ENCODE measurements at places on chromosomes 11 and 22.

DNA sequence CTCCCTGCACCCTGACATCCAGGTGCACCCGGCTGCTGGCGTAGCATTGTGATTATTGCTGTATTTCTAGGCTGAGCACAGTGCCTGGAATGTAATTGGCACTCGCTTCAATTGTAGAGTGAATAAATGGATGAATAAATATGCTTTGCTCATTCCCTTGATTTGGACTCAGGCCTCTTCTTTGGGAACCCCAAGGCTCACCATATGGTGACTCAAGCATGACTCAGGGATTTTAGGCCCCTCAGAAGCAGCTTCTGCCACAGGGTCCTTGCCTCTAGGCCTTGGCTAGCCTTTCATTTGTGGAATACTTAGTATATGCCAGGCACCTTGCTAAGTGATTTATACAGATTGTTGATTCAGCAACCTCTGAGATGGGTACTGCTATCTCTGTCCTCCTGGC is 78.9 kb downstream of the GRIK4 start:
- no peak for DNase-seq

DNA sequence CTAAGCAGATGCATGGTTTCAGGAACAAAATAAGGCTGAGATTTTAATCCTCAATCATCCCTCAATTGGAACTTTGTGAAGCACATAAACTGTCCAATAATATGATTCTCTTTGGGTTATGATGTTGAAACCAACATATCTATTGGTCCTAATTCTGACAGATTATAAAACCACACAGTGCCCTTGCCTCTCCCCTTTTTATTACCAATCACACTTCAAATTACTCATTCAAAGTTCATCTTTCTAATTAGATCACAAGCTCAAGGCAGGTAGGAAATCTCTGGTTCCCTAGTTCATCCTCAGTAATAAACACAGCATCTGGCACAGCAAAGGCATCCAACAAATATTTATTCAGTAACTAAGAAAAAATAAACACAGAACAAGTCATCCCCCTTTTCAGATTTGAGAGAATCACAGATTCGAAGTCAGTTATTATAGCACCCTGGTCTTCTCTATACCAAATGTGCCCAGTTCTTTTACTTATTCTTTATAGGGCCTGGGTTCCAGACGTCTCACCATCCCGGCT is 611.6 kb downstream of the INSC start:
- DNase-seq = no peak

DNA sequence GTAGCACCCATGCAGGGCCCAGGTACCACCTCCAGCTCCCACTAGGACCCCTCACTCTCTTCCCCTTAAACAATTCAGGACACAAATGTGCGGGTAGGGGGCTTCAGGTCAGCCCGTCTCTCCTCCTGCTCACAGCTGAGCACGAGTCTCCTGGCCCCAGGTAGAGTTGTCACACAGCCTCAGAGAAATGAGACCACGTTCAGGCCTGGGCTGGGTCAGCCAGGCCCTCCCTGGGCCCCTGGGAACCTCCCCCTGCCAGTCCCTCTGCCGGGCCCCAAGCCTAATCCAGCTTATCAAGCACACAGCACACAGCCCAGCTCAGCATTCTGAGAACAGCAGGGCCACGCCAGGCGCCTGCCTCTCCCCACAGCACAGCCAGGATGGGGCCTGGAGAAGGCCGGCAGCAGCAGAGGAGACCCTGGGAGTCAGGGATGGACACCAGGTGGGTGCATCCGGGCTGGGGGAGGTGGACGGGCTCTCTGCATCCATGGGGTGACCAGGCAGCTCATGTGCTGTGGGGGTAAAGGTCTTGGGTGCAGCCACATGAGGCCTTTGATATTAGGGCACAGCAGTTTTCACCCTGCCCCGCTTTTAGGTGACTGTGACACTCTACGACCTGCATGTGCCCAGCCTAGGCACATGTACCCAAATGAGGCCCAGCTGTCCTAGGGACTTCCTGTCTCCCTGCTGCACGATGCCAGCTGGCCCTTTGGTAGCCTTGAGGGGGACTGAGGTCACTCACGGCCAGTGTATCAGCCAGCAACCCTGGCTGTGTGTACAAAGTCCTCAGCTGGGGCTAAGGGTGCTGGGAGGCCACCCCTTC is 87.0 kb downstream of the MORC2 start:
- DNase-seq = no peak

DNA sequence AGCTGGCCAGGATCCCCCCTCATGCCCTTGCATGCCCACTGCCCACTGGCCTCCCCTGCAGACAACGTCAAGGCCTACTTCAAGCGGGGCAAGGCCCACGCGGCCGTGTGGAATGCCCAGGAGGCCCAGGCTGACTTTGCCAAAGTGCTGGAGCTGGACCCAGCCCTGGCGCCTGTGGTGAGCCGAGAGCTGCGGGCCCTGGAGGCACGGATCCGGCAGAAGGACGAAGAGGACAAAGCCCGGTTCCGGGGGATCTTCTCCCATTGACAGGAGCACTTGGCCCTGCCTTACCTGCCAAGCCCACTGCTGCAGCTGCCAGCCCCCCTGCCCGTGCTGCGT is 7.9 kb downstream of the AIP start:
- no peak for DNase-seq

DNA sequence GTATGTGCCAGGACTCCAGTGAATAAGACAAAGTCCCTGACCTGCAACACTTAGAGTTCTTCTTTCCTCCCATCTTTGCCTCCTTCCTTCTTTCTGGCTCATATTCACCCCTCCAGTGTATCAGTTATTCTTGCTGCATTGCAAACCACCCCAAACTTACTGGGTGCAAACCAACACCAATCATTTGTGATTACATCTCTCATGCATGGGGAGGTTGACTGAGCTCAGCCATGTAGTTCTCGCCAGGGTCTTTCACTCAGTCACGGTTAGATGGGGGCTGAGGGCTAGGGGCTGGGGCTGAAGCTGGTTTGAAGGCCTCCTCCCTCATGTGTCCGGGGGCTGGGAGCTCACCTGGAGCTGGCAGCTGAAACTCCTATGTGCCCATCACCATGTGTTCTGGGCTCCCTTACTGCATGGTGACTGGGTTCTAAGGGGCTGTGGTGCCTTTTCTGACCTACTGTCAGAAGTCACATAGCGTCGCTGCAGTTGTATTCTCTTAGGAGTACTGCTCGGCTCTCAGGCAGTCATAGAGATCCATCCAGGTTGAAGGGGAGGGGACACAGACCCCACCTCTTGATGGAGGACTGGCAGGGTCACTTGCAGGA is 35.0 kb upstream of the CACNG2 start:
- DNase-seq = no peak

DNA sequence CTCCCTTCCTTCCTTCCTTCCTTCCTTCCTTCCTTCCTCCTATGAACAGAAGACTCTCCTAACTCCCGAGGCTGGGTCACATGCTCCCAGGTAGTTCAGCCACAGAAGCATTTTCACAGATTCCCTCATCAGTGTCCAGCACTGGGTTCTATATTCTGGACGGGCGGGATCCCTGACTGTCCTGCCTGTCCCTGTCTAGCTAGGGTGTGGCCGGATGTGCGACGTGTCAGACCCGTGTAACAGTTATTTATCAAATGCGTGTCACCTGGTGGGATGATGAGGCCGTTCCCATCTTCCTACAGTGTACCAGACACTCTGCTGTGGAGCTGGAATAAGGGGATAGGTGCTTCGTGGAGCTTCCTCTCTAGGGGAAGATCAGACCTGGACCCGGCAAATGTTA is 901.0 kb downstream of the BRD1 start:
- no peak for DNase-seq

DNA sequence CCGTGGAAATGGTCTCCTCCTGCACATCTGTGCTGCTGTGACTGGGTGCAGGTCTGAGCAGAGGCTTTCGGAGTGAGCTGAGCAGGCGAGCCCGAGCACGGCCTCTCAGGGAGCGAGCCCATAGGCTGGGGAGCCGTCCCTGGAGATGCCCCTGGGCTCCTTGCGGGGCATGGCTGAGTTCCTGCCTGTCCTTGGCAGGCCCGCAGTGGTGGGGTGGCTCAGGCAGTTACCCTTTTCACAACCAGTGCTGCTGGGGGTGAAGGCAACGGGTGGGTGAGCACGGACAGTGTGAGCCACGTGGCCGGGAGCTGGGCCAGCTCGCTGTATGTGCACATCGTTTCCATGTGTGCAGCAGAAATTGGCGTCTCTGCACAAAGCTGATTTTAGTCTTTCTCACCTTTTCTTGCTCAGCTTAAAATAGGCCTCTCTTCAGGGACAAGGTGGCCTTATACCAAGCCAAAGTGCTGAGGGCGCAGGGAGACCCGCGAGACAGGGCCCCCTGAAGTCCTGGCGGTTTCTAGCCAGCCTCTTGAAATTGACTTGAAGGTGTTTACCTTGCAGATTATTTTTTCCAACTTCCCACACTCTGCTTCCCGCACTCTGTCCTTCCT is at the start of gene TP53AIP1:
Gene TP53AIP1 (minus strand): TSS at position 55 of the 611 bp plus-strand sequence. CDS start 5,053 bp downstream, outside the sequence.
- no peak for DNase-seq

DNA sequence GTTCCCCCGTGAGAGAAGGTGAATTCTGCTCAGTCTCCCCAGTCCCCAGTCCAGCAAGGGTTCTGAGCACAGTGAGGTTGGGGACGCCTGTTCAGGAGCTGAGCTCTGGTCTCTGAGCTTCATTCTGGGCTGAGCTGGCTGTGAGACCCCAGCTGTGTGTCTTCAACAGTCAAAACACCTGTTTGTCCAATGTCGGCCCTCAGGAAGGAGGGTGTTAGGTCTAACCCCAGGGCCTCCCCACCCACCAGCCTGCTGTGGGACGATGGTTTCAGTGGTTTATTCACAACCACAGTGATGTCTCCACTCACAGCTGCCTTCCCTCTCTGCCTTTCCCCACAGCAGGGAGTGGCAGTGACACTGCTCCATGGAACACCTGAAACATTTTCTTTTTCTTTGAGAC is 1282.9 kb downstream of the TBC1D22A start:
- no peak for DNase-seq

- peak; percentile 46 for DNase-seq
These were observed 40.2 kb downstream of the DIXDC1 start for GRCh38 chr11:111977146-111978027.

GRCh38 chr11:108632041-108632704 is 32.7 kb upstream of the DDX10 start:
- DNase-seq = no peak

GRCh38 chr22:24190159-24190540 is 8.9 kb downstream of the SUSD2 start:
- no peak for DNase-seq

DNA sequence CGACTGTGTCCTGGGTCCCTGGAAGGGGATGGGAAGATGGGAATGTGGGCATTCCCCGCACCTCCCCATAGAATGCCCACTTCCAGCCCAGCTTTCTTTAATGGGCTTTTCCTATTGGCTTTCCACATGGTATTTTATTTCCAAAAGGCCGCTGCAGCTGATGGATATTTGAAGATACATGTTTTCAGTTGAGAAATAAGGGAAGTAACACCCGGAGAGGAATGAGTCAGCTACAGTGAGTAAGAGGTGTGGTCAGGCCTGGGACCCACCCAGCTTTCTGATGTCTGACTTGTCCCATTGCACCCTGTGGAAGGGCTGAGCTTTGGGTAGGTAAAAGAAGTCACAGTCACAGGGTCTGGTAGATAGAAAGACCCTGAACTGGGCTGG is 476.9 kb downstream of the MIAT start:
- DNase-seq = no peak

DNA sequence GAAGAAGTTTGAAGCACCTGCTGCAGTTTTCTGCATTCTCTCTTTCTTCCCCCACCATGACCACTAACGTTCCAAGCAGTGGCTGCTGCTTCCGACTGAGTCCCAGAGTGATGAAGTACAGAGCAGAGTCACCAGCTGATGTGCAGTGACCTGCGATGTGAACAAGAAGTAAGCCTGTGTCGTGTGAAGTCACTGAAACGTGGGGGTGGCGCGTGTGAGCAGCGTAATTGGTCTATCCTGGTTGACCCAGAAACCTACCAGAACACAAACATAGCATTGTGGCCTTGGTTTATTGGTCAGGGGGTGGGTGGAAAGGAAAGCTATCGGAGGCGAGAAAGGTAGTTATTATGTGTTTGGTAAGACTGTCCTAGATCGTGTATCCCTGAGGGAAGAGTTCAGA is 3.5 kb downstream of the KRTAP5-7 start:
- DNase-seq = no peak

DNA sequence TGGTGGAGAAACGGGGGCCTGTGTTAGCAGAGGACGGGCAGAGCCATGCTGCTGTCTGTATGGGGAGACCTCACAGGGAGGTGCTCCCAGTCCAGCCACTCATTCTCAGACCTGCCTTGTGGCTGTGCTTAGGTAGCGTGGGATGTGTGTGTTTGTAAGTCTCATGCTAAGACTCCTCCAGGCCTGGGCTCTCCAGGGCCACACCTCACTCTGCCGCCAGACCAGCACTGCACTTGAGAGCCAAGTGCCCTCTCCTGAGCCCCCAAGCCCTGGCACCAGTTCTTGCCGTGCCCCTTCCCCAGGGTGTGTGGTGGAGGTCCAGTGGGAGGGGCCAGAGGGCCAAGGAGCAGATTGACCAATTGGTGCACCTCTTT is 108.8 kb downstream of the BCR start:
- DNase-seq = no peak

- no peak for DNase-seq
These were observed 69.8 kb downstream of the LHFPL7 start for GRCh38 chr22:24876700-24877099.

DNA sequence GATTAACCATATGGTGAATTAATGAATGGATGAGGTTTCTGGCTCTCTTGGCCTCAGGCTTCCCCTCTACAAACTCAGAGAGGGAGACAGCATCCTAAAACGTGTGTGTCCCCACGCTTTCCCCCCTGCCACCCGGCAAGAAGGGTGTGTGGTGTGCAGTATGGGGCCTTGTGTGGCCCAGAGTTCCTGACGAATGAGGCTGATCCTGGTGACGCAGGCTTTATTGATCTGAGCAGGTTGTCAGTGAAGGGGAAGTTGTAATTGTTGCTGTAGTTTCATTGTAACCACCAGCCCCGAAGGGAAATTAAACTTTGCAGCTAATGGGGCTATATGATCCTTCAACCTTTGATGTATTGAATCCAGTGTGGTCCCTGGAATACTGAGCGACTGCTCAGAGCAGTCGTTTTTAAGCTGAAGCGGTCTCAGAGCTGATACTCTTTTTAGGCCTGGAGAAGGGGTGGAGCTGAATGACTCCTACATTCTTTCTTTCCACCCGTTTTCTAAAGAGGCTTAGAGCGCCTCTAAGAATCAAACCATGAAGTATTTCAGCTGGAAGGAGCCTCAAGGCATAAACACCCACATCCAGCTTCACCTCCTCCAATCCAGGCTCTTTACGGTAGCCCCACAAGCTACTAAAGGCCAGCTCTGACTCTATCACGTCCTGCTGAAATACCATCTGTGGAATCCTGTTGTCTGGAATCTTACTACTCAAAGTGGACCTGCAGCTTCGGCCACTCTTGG is 284.7 kb downstream of the MIAT start:
- DNase-seq = no peak

- no peak for DNase-seq
These were observed 83.9 kb downstream of the GALNT18 start for GRCh38 chr11:11537871-11538270.

GRCh38 chr11:2180789-2181370 is 9.3 kb upstream of the TH start:
- DNase-seq = no peak

- no peak for DNase-seq
These were observed 3.2 kb downstream of the JOSD1 start for GRCh38 chr22:38697425-38698089.

All from germinal center (tissue), 1 donor.